ENCODE measurements at places on chromosomes 1 and 21.

- peak; percentile 59 for DNase-seq
These were observed 75.5 kb upstream of the PDC start for GRCh38 chr1:186536273-186536890.

DNA sequence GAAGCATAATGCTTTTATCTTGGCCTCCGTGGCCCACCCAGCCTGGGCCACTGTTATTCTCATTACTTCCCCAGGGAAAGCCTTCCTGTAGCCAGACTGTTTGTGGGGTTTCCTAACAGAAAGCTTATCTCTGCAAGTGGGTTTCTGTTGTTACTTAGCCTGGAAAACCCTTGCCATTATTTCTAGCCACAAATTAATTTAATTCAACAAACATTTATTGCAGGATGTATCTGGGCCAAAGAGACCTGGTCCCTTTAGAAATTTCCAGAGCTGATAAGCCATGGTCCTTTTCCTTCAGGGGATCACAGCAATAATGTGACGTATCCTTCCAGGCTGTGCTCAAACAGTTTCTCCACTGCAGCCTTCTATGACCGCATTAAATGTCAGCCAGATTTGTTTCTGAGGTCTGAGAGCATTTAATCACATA, 20.9 kb downstream of the TNN start:
- no peak for DNase-seq

GRCh38 chr1:51867479-51868232, 10.9 kb downstream of the NRDC start:
- DNase-seq, result no peak

DNA sequence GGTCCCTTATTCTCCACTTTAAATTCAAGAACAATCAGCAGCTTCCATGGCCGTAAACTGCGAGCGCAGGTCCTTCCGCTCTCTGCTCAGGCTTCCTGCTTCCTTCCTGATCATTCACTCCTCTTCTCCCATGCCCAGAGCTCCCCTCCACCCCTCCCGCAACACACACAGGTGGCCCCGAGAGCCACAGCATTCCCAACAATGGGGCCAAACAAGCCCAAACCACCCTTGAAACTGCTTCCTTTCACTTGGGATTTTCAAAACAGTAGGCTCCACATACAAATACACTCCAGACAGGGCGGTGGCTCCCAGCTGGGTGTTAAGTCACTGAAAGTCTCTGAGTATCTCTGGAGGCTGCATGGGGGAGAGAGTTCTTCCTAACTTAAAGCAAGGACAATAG, 11.4 kb downstream of the FAM89A start:
- DNase-seq, result no peak

DNA sequence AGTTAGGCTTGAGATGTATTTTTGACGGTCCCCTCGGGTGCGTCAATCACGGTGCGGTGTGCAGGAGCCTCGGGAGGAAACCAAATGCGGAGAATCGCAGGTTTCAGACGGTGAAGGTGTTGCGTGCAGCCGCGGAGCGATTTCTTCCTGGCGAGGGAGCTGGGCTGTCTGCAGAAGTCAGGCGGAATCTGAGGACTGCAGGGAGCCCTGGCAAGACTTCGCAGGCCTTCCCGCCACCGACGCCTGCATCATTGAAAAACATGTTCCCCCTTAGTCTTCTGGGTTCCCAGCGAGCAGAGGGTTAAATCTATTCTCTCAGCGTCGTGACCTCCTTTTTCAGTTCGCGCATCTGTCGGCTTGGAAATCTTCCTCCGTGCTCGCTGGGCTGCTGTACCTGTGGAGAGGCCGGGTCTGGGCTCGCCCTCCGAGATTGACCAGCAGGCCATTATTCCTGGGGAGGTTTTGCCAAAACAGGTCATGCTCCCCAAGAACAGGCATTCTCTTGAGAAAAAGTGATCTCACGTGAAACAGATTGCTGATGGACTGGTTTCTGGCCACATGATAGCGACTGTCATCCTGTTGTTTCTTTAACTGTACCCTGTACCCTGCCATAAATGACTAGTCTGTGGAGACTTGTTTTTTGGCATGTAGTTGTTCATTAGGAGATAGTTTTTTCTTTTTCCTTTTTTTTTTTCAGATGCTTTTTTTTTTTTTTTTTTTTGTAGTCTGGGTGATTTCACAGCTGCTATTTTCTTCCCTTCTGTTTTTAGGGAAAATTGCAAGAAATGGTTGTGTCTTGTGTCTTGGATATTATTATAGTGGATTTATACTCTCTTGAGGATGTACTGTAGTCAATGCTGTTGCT, 894 bp downstream of the EPB41 start:
- peak; percentile 43 for DNase-seq

DNA sequence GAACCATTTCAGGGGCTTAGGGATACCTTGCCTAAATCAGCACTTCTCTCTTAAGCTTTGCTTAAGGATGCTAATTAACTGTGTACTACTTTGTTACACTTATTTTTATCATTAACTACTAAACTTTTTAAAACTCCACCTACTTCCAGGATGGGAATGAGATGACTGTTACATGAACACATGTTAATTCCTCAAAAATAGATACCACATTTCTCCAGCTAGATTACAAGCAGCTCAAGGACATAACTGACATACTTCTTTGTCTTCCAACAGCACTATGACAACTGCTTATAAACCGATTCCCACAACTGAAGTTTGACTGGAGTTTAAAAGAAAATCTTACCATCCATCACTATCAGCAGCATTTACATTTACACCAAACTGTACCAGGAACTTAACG, 53.7 kb downstream of the TP53BP2 start:
- no peak for DNase-seq

- no peak for DNase-seq
These were observed 126.0 kb downstream of the NR5A2 start for GRCh38 chr1:200153277-200154055.

GRCh38 chr1:87149241-87150041, 179.2 kb upstream of the LMO4 start:
- DNase-seq, result peak; percentile 33

- no peak for DNase-seq
These were observed 50.9 kb upstream of the KCNJ15 start for GRCh38 chr21:38205940-38206339.

DNA sequence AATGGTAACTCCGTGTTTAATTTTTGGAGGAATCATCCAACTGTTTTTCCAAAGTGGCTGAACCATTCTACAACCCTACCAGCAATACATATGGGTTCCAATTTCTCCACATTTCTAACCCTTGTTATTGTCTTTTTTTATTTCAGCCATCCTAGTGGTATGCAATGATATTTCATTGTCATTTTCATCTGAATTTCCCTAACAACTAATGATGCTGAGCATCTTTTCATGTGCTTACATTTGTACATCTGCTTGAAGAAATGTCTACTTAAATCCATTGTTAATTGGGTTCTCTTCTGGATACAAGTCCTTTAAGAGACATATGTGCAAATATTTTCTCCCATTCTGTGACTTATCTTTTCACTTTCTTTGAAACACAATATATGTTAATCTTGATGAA, 43.3 kb downstream of the EPRS1 start:
- no peak for DNase-seq

- peak; percentile 70 for DNase-seq
These were observed 50.1 kb downstream of the ZNF281 start for GRCh38 chr1:200359610-200360163.
